ENCODE measurements at places on chromosomes 2 and 18.

- no peak for DNase-seq
Measured at GRCh38 chr2:12017499-12018157, 271.2 kb downstream of the LPIN1 start.

GRCh38 chr18:3402982-3403451 is 47.0 kb upstream of the TGIF1 start:
- DNase-seq: no peak

DNA sequence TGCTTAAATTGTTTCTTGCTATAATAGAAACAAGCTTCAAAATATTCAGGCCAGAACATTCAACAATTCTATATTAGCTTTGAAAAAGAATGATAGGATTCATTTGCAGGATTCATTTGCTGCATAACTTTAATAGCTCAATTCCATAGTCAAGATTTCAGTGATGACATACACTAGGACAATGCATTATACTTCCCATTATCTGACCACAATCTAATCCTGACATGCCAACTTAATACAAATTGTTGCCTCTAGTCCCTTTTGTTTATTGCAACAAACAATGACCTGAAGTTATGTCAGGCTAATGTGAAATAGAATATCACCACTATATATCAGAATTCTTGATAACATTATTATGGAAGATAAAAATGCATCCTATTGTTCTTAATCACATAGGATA is 169.4 kb downstream of the DNAH7 start:
- no peak for DNase-seq

DNA sequence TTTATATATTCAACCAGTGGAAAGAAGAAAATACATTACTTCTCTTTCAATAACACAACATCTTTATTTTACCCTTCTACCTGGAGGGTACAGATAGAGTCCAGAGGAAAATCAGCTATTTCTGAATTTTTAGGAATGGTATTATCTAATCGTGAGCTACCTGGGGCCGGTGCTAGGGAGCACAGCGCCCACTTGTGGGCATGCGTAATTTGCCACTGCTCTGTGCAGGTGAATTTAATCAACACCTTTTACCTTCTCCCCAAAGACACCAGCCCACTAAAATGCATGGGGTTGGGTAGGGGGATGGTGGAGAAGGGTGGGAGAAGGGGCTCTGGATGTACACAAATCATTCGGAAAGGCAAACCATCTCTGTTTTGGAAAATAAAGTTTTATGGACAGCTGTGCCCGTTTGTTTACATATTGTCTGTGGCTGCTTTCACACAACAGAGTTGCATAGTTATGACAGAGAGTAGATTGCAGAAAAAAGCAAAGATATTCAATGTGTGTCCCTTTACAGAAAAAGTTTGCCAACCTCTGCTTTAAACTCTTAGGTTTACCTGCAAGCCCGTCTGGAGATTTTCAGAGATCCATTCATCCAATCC is 51.5 kb upstream of the DCC start:
- no peak for DNase-seq

GRCh38 chr2:99877963-99878362 is 264.4 kb downstream of the AFF3 start:
- no peak for DNase-seq

DNA sequence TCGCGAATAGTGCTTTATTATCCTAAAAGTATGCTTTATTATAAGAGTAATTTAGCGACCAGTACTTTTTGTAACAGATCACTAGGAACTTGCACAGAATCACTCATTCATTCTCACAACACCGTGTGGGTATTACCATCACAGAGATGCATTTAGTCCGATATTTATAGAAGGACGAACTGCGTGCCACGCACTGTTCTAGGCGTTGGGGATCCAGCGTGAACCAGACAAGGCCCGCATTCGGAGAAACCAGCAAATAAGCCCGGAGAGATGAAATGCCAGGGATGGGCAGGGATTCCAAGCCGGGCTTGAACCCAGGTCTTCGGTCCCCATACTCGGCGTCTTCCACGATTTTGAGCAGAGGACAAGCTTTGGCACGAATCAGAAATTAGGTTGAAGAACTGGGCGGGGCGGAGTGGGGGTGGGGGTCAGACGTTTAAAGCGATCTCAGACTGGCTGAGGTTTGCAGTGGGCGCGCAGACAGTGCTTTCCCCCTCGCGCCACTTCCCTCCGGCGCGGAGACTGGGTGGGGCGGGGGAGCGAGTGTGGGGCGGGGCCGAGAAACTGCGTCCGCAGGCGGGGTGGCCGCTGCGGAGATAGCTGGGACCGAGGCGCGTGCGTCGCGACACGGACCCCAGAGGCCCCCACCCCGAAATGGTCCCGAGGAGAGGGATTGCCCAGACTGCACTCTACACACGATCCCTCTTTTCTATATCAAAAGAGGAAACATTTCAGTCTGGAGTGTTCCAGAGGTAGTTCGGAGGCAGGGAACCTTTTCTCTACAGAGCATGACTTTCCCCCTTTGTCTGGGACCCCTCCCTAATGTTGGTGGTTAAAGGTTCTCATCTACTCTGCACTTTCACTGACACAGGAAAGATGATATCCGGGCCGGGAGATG is 1.1 kb upstream of the CXCR4 start:
- DNase-seq: peak; percentile 75

DNA sequence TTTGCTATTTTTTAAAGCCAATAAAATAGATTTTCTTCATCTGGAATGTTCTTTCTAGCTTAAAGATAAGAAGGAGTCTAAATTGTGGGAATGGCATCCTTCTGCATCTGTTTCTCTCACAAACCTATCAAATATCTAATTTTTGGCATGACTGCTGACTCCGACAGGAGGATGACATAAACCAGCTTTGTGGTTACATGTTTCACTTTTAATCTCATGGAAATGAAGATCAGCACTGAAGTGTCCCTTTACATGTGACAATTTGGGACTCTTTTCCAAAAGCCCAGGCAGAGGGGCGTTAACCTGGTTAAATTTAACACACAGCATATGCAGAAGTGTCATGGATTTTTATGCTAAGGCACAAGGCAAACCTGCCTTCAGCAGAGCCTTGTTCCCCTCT is 694.7 kb downstream of the ARHGAP15 start:
- no peak for DNase-seq

DNA sequence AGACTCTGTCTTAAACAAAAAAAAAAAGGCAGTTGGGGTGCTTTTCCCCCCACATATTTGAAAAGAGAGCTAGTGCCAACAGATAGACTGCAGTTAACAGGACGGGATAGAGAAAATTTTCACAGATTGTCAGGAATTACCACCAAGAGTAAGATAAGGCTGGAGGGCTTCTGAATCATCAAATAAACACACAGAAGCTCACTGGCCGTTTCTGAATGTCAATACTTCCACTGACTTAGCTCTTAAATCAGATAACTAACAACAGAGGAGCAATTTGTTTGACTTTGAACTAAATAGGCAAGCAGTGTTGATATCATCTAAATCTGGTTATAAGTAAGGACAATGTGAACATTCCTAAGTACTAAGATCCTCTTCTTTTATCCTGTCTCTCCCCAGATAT is 34.7 kb downstream of the PIEZO2 start:
- DNase-seq: no peak

DNA sequence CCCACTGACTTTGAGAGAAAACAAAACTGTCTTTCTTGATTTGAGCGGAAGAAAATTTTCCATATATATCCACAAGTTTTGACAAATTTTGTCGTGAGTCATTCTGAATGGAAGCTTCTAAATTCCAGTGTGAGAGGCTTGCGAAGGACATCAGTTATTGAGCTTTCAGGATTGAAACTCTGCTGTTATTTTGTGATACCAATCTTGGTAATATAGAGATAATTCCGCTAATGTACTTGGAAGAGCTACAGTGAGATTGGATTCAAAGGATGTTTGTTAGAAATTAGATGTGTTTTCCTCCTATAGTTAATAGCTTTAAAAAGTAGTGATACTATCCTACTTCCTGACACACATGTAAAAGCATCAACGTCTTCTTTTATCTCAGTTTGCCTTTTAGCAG is 61.4 kb downstream of the RBM43 start:
- no peak for DNase-seq

DNA sequence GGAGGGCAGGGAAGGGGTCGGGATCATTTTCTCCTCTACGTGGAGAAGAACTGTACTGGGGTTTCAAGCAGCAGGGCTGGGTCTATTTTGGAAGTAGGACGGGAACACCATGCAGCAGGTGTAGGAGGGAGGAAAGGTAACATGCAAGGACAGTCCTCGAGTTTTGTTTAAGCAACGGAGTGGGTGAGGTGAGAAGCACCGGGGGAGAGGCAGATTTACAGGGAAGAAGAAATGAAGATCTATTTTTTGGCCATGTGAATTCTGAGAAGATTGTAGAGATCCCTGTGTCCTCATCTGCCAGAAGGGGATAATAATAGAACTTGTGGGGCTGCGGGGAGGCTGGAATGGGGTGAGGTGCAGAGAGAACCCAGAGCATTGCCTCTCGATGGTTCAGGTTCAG is 85.6 kb downstream of the INPP5D start:
- DNase-seq: no peak

- DNase-seq: no peak
Measured at GRCh38 chr18:35253655-35254287, 12.9 kb downstream of the ZNF397 start.

- DNase-seq: no peak
Measured at GRCh38 chr2:121790276-121790956, 35.0 kb downstream of the TSN start.

DNA sequence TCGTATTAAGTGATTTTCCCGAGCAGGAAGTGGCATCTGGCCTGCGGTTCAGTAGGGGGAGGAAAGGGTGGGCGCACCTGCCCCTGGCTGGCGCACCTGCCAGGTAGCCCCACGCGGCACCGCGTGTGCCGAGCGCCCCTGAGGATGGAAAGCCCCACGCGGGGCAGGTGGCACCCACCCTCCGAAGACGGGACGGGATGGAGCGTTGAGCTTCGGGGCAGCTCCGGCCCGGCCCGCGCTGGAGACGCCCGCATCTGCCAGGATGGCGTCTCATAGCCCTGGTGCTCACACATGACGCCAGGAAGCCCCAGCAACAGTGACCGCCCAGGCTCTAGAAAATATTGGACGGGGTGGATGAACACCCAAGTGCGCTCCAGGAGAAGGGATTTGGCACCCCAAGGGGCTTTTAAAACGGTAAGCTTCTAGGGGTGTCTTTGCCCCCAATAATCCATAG is 2.5 kb upstream of the NFATC1 start:
- no peak for DNase-seq

- DNase-seq: no peak
Measured at GRCh38 chr18:39764873-39765272, 2190.2 kb upstream of the PIK3C3 start.

DNA sequence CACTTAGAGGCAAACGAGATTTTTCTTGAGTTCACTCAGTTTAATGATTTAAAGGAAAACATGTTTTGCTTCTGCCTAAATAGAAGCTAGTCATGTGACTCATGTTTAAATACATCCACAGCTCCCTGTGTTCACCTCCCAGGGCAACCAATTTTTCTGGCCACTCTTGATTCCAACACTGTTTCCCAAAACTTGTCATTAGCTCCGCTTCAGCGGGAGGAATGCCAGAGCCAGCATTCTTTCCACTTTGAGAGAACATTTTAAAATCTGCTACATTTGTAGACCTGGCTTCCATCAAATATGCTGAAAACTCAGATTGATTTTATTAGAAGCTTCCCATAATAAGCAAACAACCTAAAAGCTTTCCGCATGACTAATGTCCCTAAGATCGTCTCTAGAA is 2.8 kb upstream of the CYS1 start:
- DNase-seq: no peak

- no peak for DNase-seq
Measured at GRCh38 chr18:3879114-3879835, 429.3 kb downstream of the TGIF1 start.

DNA sequence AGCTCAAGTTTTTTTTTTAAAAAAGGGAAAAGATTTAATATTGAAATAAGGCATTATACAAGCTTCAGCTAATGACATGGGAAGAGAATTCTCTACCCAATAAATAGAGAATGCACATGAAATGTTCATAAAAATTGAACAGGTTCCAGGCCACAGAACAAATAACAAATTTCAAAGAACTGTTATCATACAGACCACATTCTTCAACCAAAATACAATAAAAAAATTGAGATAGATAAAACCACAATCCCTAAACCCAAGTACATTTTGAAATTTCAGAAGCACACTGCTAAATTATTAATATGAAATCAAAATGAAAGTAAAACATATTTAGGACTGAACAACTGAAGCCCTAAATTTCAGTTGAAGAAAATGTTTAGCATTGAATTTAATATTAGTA is 89.6 kb downstream of the BCL2 start:
- DNase-seq: no peak

GRCh38 chr2:24247592-24247991 is 72.7 kb downstream of the FAM228A start:
- no peak for DNase-seq

DNA sequence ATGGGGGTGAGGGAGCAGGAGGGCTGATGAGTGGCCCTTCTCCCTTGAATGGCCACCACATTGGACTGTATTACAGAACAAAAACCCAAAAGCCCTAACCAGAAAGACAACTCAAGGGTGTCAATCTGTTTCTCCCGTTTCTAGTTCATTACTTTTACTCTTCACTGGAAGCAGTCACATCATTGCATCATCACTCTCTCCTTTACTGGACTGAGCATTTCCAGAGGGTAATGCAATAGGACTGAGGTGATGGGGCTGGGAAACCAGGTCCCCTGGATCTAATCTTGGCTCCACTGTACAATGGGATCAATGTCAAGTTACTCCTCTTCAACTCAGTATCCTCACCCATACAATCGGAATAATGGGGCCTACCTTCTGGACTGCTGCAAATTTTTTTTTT is 56.1 kb downstream of the BCL2 start:
- DNase-seq: no peak

Data from stimulated activated CD4-positive, alpha-beta T cell treated with anti-CD3 and anti-CD28 coated beads, Interleukin-2, amount 100 ng/mL, for 24 hours (primary cell).